ENCODE measurements at places on chromosomes 2 and 18. TPM values are rescaled to one million over a fixed set of nuclear protein-coding genes. Genes with fewer than 3 reads are reported as not detected.
A peak's percentile ranks its signal among the peaks of the same experiment; 100 is the strongest.

DNA sequence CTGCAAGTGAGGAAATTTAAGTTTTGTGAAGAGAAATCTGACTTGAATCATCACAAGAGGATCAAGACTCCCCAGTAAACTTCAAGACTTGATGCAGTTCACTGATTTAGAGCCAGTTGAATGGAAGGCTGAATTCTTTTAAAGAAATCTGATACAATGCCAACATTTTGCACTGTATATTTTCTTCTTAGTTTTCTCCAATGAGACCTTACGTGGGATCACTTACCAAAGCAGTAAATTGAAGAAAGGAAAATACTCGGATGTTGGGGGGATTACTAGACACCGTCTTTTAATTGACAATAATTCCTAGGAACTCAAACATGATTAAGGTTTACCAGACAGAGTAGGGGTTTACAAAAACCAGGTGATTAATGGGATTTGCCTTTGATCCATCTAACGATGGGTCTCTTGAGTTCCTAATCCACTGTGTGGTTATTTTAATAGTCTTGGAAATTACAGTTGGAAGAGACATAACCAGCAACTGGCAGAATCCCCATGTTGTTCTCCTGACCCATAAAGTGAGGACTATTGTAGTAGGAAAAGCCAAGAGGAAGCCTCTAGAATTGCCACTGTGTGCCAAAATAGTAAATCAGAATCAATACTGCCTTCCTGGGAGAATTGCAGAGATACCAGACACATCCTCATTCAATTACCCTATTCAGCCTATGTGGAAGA lies 354.5 kb downstream of the PID1 start:
- no peak for DNase-seq

GRCh38 chr2:179861027-179861415 lies 391 bp downstream of the ZNF385B start:
- DNase-seq: no peak

PDCD1 gene
- not detected for total RNA-seq

DNA sequence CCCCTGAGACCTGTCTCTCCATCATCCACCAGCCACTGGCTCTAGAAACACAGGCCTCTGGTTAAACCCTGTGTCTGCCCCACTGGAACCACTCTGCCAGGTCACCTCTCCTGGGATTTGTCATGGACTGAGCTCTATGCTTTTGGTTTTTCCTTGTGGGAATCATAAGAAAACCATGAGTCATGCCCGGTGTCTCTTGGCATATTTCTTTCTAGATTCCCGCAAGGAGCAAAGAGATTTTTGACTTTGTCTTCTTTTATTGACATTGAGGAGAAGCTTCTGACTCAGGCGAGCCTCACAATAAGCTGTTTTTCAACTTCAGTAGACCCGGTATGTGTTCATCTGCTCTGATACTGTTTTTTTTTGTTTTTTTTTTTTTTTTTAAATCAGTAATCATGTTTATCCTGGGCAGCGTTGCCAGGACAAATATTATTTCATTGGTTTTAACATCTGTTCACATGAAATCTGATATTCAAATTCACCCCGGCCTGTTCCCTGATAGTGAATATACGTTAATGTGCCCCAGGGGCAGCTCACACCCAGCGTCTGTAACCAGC lies 207.1 kb downstream of the ACKR3 start:
- peak; percentile 41 for DNase-seq

DNA sequence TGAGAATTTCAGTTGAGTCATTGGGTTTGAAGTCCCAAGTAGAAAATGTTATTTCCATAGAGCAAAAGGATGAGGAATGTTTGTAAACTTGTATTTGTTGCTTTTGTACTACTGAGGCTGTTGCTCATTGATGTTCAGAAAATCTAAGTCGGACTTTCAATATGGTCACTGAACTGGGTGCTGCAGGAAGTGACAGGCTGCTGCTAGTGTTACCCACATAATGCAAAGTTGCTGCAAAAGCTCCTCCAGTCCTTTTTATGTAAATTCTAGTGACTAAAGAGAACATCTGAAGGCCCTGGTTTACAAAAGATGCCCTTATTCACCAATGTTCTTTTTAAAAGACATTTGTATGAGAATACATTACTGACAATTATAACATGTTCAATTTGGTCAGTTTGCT lies 131.1 kb upstream of the FAM98A start:
- no peak for DNase-seq

DNA sequence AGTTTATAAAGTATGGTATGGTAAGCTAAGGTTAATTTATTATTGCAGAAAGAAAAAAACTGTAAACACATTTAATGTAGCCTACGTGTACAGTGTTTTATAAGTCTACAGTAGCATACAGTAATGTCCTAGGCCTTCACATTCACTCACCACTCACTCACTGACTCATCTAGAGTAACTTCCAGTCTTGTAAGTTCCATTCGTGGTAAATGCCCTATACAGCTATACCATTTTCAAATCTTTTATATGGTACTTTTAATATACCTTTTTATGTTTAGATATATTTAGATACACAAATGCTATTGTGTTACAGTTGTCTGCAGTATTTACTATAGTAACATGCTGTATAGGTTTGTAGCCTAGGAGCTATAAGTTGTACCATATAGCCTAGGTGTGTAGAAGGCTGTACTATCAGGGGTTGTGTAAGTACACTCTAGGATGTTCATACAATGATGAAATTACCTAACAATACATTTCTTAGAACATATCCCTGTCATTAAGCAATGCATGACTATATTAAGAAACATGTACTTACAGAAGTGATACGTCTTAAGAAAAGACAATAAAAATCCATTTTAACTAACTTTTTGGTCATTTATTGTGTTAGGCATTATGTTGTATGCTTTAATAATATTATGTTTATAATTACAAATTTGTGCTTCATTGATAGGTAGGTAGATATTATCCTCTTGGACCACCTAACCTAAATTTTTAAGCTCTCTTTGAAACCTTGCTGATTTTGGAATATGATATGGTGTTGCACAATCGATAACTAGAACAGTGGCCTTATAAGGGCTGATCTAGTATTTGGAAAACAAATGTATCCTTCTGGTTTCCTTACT lies 51.9 kb downstream of the VRK2 start:
- DNase-seq: no peak

- DNase-seq: no peak
Measured at GRCh38 chr2:44191739-44192138, 23.1 kb downstream of the PPM1B start.

DNA sequence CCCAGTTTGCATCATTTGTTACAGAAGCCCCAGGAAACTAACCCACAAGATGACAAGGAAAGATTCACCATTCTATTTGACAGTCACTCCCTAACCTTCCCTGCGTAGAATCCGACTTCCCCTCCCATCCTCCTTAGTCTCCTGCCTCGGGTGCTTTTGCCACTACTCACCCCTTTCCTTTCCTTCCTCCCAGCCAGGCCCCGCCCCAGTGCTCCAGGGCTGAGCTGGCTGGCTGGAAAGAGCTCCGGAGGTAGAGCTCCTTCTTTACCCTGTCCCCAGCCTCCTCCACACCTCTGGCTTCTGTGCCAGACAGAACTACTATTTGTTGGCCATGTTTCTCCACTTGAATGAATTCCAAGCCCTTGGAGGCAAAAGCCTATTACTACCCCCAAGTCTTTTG lies 317.6 kb upstream of the NCKAP5 start:
- no peak for DNase-seq

ASPRV1 gene
- total RNA-seq: 0.11 TPM

AKAIN1 gene
- not detected for total RNA-seq

ALPI gene
- not detected for total RNA-seq

G6PC2 gene
- total RNA-seq: not detected

- no peak for DNase-seq
Measured at GRCh38 chr2:50650403-50650810, 381.5 kb downstream of the NRXN1 start.

GRCh38 chr2:6074089-6074643 lies 382.0 kb downstream of the SOX11 start:
- DNase-seq: no peak

CYS1 gene
- 0.04 TPM for total RNA-seq

- no peak for DNase-seq
Measured at GRCh38 chr2:106147159-106147558, 46.9 kb downstream of the UXS1 start.

DNA sequence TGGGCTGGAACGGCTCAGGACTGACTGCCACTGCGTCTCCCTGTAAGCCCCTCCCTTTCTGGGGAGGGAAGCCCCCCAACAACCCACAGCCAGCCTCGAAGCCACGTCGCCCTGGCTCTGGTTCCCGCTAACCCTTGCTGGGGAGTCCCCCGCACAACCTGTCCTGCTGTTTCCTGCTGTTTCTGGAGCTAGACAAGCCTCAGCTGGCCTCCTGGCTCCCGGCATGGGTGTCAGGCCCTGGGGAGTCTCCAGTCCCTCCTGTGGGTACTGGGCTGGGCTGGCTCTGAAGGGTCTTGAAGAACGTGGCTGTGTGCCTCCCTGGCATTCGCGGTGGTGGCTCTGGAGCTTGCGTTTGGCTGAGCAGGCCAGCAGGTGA lies 20.9 kb downstream of the NFATC1 start:
- DNase-seq: no peak

All from pulmonary artery endothelial cell (primary cell).